ENCODE measurements at places on chromosomes 2 and 18. TPM values are rescaled to one million over a fixed set of nuclear protein-coding genes. Genes with fewer than 3 reads are reported as not detected.

The CLIP4 gene
- 40.2 TPM for total RNA-seq

The SCYGR4 gene
- total RNA-seq, result not detected

The SATB2 gene
- total RNA-seq, result 8.8 TPM

The SNED1 gene
- total RNA-seq, result 5.2 TPM

The OSR1 gene
- 6.3 TPM for total RNA-seq

The C2orf80 gene
- not detected for total RNA-seq

The CPLX4 gene
- not detected for total RNA-seq

The CRYBA2 gene
- total RNA-seq, result not detected

The GLI2 gene
- total RNA-seq, result 4.7 TPM

The KCNG2 gene
- not detected for total RNA-seq

The PRSS56 gene
- not detected for total RNA-seq
